A172 (cell line): ENCODE measurements at places on chromosomes 6 and 20. TPM values are rescaled to one million over a fixed set of nuclear protein-coding genes. Genes with fewer than 3 reads are reported as not detected.

DNA sequence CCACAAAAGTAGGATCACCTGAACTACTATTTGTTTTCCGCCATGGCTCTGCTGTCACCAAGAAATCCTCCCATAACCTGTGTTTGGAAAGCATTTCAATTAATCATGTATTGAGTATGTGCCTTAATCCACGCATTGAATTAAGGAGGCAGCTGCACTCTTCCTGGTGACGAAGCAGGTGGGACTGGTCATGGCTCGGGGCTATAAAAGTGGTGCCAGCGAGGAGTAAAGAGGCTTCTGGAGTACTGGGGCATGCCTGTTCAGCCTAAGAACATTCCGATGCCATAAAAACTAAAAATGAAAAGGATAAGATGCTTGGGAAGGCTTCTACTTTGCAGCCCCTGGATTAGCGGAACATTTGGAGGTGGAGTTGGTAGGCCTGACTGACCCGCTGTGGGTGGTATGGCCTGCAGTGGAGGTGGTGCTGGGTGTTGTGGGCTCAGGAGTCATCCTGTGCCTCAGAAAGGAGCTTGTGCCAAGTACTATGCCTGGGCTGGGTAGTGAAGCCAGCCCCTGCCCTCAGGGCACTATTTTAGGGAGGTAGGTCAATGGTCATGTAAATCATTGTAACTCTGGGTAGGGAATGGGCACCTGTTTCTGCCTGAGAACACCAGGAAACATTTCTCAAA lies 110.5 kb downstream of the B3GAT2 start:
- no peak for DNase-seq

DNA sequence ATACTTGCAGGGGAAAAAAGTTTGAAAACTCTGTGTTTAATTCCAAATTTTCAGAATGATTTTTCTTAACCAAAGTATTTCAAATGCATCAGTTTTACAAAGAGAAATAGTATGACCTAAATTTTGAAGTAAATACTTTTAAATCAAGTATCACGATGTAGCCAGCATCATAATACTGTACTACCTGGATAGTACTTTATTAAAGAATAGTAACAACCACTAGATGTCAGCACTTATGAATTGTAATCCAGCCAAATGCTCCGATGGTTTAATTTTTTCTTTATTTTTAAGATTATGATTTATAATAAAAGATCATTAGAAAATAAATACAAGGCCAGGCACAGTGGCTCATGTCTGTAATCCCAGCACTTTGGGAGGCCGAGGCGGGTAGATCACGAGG lies 37.2 kb upstream of the HACE1 start:
- no peak for DNase-seq

GRCh38 chr20:62177307-62177706 lies 5.5 kb upstream of the MTG2 start:
- no peak for DNase-seq

SLC22A7 gene
- total RNA-seq: not detected in 2 replicates
